ENCODE measurements at places on chromosomes 4 and X. TPM values are rescaled to one million over a fixed set of nuclear protein-coding genes. Genes with fewer than 3 reads are reported as not detected.

DNA sequence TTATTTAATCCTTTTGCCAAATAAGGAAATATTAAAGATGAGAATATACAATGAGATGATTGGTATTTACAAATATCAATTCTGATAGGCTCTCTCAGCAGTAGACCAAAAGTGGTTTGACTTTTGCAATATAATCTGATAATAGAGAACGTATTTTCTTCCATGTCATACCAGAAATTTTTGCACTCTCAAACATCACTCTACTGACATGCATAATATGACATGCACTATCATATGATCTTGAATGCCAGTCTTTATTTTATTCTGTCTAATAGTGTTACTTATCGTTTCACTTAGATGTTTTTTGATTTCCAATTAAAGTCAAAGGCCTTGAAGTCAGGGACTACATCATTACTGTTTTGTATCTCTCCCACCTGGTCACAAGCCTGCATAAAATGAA, 259.2 kb downstream of the PCDH7 start:
- no peak for DNase-seq

Gene ODAM
- total RNA-seq = not detected

DNA sequence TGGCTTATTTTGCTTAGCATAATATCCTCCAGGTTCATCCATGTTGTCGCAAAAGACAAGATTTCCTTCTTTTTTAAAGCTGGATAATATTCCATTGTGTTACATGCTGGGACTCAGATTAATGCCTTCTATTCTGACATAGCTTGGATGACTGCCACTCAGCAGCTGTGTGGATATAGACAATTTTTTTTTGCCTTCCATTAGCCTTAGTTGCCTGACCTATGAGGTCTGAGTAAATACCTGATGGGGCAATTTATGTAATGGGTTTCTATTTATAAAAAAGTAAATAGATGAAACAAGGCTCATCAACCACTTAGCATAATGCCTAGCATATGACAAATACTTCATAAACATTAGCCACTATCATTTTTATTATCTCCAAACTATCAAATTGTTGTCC, 515.4 kb downstream of the ZNF674 start:
- DNase-seq = no peak

- DNase-seq = peak; percentile 66
These were observed 10.0 kb downstream of the QRFPR start for GRCh38 chr4:121370729-121371325.

GRCh38 chrX:119240356-119240755, 4.3 kb downstream of the PGRMC1 start:
- peak; percentile 88 for DNase-seq

Gene SSX4B
- not detected for total RNA-seq

GRCh38 chr4:139940600-139940999, 213.4 kb downstream of the MAML3 start:
- peak; percentile 17 for DNase-seq

GRCh38 chr4:38062776-38063097, 102.5 kb downstream of the PTTG2 start:
- DNase-seq = peak; percentile 19

DNA sequence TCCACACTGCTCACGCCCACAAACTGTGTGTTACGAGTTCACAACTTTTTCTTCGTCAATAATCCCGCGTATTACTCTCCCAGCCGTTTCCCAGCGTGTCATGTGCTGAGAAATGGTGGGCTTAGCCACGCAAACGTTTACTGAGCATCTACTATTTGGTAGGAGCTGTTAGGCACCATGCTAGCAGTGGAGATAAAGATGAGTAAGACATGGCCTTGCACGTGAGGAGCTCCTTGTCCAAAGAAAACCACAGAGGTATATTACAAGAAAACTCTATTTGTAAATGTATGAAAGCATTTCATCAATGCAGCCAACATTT, 821 bp upstream of the TMEM128 start:
- no peak for DNase-seq

Gene STARD8
- total RNA-seq = 1.1 TPM

DNA sequence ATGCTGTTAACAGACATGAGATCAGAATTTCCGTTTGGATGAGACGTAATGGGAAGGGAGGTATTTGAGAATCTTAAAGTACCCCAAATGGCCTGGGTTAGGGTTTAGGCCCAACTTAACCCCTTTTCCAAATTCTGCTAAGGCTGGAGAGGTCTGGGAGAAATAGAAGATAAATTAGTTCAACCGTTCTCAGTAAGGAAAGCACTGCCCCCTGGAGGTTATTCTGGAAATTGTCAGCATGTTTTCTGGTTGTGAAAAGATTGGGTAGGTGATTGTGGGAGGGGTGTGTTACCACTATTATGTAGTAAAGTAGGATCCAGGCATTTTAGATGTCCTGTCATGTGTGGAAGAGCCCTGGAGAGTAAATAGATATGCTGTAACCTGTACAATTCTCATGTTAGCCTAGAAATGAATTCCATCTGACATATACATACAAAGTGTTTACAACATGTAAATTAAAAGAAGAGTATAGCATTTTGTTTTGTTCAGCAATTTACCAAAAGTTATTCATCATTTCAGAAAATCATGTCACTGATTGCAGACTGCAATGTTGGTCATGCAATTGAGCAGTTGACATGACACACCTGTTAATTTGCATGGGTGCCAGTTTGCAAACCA, 26.8 kb upstream of the GRXCR1 start:
- peak; percentile 69 for DNase-seq

Gene GLOD5
- total RNA-seq = not detected

Gene ZNF518B
- 15.0 TPM for total RNA-seq

GRCh38 chrX:108131471-108131870, 39.9 kb downstream of the ATG4A start:
- peak; percentile 83 for DNase-seq

- DNase-seq = no peak
These were observed 59.9 kb downstream of the CPZ start for GRCh38 chr4:8652181-8653078.

GRCh38 chrX:74525116-74525515, 89.3 kb downstream of the RLIM start:
- peak; percentile 82 for DNase-seq

Data from fibroblast of the aortic adventitia (primary cell).